Skin of body (tissue), 3 donors: ENCODE measurements at places on chromosomes 3 and 15.

DNA sequence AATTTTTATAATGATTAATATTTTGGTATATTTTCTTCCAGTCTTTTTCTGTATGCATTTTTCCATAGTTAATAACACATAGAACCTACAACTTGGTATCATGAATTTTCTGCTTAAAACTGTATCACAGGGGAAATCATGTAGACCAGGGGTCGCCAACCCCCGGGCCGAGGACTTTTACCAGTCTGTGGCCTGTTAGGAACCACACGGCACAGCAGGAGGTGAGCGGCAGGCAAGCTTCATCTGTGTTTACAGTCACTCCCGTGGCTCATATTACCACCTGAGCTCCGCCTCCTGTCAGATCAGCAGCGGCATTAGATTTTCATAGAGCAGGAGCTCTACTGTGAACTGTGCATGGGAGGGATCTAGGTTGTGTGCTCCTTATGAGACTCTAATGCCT is 54.7 kb downstream of the RPL22L1 start:
- DNase-seq = no peak

DNA sequence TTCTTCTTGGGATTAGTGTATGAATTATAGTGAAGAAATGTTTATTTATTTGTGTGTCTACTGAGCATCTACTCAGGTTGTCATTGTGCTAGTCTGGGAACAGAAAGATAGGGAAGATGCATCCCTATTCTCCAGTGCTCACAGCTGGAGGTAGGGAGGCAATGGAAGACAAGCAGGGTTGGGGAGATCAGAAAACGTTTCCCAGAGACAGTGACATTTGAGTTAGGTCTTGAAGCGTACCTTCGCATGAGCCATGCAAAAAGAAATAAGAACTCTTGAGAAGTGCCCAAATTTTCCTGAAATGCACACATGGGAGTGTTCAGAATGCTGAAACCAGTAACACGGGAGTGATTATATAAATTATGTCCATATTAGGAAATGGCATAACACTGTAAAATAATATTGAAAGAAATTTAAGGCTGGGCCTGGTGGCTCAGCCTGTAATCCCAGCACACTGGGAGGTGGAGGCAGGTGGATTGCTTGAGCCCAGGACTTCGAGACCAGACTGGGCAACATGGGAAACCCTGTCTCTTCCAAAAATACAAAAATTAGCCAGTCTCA is 5.3 kb upstream of the CEMIP start:
- no peak for DNase-seq

- no peak for DNase-seq
Measured at GRCh38 chr3:171018156-171018935, 8.2 kb downstream of the SLC2A2 start.

- no peak for DNase-seq
Measured at GRCh38 chr15:28110481-28110881, 11.4 kb upstream of the OCA2 start.

DNA sequence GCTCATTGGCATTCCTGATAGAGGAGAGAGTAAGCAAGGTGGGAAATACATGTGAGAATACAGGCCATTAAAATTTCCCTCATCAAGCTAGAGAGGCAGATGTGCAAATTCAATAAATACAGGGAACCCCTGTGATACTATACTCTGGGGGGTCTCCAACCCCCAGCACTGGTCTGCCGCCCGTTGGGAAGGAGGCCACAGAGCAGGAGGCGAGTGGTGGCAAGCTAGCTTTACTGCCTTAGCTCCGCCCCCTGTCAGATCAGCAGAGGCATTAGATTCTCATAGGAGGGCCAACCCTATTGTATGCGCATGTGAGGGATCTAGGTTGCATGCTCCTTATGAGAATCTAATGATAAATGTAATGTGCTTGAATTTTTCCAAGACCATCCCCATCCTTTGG is 97.1 kb upstream of the PLSCR5 start:
- DNase-seq = no peak

- DNase-seq = no peak
Measured at GRCh38 chr3:4065085-4065484, 238.1 kb upstream of the SETMAR start.

DNA sequence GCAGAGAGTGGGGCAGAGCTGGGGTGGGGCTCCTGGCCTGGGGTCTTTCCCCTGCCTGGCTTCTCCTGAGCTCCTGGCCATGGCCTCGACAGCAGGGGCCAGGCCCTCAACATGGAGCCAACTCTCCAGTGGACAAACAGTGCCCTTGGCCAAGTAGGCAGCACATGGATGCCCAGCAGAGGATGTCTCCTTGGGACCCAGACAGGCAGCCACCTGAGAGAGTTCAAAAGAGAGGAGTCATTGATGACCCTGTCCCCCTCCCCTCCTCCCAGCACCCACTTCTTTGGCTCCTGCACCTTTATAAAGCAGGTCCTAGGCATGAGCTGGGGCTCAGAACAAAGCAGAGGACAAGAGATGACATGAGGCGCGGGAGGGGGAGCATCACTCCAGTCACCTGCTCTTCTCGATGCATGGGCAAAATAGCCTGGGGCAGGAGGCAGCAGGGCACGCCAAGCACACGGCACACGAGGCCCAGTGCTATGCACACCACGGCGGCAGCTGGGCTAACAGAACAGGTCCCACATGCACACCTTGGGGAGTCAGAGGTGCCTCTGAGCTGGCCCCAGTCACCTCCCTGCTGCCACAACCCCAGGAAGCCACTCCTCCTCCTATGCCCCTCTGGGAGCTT is 27.4 kb downstream of the SHISA5 start:
- DNase-seq = no peak

DNA sequence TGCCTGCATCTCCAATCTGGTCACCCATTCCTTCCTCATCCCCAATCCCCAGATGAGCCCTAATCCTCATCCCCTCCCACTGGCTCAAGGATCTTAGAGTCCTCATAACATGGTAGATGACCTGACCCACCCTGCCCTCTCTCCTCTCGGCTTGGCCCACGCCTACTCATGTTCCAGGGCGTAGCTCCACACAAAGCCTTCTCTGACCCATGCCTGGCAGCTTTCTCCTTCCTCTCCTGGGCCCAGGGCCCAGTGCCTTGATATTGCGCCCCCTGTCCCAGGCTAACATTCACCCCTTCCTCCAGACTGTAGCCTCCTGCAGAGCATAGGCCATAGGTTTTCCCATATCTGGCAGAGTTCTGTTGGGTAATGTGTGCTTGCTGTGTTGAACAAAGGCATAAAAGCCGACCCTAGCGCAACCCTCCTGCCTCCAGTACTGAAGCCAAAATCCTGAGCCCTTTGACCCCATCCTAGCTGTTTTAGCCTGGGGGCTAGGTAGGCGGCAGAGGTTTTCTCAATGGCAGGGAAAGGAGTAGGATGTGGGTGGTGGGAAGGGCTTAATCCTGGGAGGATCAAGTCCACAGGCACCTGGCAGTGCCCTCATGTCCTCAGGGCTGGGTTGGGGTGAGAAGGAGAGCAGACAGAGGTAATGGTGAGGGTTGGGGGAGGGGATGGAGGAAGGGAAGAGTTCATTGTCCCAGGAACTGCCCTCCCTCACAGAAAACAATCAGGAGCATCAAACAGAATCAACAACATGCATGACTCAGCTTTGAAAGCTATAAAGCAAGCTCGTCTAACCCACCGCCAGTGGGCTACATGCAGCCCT is 35.5 kb downstream of the MESD start:
- no peak for DNase-seq

- no peak for DNase-seq
Measured at GRCh38 chr3:5205165-5205941, 17.8 kb downstream of the EDEM1 start.

- DNase-seq = no peak
Measured at GRCh38 chr3:34109021-34109420, 310.6 kb downstream of the PDCD6IP start.

- no peak for DNase-seq
Measured at GRCh38 chr3:194084284-194084683, 51.7 kb upstream of the HES1 start.

GRCh38 chr3:176172492-176172891 is 1024.8 kb downstream of the TBL1XR1 start:
- DNase-seq = no peak
